ENCODE measurements at places on chromosomes 13 and 19.
A peak's percentile ranks its signal among the peaks of the same experiment; 100 is the strongest.

DNA sequence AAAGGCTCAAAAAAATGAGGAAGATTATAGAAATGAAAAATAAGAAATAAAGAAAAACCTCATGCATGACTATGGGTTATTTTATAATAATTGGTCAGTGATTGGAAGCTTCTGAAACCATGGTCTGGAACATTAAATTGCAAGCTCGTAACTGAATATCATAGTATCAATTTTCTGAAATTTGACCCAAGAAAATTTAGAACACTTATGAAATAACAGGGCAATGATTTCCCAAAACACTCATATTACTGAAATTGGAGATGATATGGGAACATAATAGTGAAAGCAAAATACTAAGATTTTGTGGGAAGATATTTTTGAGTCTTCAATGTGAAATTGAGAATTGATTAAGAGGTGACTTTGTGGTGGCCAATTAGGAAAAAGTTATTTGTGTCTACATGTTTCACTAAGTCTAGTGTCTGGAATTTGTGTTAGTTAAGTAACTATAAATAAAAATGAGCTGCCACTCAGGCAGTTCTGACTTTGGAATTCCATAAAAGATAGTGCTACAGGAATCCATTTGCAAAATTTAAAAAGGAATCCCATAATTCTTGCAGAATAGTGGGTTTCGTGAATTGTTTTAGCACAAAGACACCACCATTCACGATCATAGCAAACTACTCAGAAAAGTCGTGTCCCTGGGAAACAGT lies 603.0 kb downstream of the LMO7 start:
- no peak for DNase-seq

DNA sequence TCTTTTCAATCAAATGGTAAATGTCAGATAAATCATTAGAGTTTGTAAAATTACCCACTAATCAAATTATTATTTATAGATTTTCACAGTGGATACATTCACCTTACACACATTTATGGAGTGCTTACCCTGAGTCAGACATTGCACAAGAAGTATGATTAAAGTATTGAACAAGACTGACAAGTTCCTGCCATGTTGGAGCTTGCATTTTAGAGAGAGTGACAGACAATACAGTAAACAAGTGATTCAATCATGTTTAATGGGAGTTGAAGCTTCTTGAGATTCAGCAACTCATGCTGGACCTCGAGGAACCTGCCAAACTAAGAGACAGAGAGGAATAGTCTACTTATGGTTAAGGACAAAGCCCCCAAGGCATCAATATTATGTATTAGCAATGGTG lies 487.8 kb downstream of the PCDH17 start:
- no peak for DNase-seq

DNA sequence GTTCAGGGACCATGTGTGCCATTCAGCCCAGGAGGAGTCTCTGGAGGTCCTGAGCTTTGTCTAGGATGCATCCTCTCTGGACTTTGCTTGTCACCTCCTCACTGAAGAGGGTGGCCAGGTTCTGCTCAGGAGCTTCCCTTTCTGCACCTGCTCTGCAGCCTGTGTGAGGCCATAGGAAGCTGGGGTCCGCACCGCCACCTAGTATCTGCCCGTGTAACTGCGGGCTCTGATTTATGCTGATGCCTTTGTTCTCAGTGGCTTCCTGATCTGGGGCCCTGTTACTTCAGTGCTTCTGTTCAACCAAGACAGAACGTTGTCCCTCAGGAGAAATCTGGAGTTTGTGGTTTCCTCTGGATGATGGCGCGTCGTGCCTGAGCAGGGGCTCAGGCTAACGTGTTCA lies 15.5 kb downstream of the ZNF610 start:
- DNase-seq: peak; percentile 58

DNA sequence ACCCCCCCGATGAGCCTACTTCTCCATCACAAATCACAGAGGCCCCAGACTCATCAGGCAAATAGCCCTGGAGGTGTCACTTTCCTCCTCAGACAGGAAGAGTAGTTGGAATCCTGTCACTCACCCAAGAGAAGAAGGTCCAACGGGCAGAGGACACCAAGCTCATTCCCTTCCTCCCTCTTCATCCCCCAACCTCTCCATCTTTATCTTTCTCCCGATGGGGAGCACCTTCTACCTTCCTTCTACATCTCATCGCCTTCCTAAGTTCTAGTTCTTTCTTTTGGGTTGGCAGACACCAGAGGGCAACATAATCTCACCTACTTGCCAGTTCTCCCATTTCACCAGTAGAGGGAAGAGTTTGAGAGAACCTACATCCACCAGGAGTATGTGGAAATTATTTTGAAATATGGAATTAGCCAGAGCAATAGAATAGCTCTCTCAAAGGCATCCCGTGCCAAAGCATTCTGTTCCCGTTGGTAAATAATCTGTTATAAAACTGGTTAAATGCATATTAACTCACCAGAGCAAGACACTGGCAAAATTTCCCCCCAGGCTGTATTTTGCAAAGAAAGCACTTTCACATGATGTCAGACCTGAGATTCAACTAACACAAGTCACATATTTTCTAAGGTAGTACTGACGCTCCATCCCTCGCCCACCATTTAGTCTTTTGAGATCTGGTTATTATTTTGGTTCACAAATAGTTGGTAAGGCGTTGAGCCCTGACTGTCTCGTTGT lies 55.0 kb downstream of the ZIC5 start:
- DNase-seq: peak; percentile 89

- peak; percentile 70 for DNase-seq
Measured at GRCh38 chr19:18775586-18776287, 15.4 kb downstream of the COMP start.

GRCh38 chr19:33302974-33303790 lies 848 bp upstream of the CEBPA start:
- peak; percentile 89 for DNase-seq

- DNase-seq: peak; percentile 26
Measured at GRCh38 chr13:114148521-114148855, 16.1 kb upstream of the RASA3 start.

DNA sequence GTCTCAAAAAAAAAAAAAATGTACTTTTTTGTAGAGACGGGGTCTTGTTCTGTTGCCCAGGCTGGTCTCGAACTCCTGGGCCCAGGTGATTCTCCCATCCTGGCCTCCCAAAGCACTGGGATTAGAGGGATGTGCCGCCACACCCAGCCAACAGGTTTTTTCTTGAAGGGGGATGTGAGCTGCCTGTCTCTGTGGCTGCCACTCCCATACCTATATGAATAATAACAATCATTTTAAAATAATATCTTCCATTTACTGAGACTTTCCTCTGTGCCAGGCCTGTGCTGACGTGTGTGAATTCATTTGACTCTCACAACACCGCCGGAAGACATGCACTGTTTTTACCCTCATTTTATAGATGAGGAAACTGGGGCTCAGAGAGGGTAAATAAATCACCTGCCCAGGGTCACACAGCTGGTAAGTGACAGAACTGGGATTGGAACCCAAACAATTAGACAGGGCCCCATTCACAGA lies 7.2 kb upstream of the BCL3 start:
- DNase-seq: no peak

- no peak for DNase-seq
Measured at GRCh38 chr13:91459485-91459884, 61.1 kb downstream of the GPC5 start.

- DNase-seq: peak; percentile 33
Measured at GRCh38 chr19:14477418-14478112, 2.4 kb upstream of the PTGER1 start.

GRCh38 chr13:66353664-66354063 lies 876.5 kb downstream of the PCDH9 start:
- DNase-seq: no peak

DNA sequence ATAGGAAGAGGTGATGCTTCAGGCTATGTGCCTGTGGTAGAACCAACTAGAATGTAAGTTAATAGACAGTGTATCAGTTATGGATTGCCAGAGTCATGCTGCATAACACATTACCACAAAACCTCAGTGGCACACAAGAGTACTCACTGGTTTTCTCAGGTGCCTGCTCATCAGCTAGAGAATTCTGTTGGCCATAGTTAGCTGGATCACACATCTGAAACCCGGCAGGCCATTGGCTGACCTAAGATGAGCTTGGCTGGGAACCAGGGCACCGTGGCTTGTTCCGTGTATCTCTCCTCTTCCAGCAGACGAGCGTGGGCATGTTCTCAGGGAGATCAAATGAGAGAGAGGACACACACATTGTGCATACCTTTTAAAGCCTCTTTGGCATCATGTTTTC lies 76.7 kb downstream of the TEX26 start:
- DNase-seq: no peak

DNA sequence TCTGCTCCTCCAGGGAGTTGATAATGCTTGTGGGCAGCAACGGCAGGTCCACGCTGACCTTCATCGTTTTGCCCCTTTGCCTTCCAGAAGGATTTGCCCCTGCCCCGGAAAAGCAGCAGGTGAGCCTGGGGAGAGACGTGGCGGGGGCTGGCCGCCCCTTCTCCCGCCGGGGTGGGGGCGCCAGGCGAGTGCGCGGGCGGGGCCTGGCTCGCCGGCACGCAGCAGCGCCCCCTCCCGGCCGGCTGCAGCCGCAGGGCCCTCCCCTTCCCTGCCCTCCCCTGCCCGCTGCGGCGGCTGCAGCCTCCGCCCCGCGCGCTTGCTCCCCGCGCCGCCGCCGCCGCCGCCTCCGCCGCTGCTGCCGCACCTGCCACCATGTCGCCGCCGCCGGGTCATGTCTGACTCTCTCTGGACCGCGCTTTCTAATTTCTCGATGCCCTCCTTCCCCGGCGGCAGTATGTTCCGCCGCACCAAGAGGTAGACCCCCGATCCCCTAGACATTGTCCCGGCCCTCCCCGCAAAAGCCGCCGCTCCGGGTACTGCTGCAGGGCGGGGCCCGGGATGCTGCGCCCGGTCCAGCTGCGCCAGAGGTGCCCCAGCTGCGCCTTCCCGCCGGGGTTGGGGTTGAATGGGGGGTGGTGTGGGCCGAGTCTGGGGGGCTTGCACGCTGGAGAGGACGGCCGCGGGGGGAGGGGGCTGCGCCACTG lies at the start of gene MAST1:
Gene MAST1, plus strand, starts transcription at position 334 of the 704 bp plus-strand sequence. Its CDS starts 58 bp downstream, at position 392.
- peak; percentile 97 for DNase-seq

DNA sequence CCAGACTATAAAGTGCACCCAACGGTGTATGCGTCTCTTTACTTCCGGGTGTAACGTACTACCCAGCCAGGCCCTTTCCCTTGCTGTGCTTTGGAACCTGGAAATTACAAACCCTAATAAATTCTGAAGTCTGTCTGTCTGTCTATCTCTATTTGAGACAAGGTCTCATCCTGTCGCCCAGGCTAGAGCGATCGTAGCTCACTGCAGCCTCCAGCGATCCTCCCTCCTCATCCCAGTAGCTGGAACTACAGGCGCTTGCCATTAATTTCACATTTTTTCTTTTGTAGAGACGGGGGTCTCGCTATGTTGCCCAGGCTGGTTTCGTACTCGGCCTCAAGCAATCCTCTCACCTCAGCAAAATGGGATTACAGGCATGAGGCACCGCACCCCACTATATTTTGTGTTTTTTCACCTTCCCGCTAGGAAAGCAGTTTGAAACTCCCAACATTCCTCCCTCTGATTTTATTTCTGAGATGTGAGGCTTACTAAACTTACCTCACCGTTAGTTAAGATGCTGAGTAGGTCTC lies 469 bp upstream of the RNF6 start:
- DNase-seq: no peak

DNA sequence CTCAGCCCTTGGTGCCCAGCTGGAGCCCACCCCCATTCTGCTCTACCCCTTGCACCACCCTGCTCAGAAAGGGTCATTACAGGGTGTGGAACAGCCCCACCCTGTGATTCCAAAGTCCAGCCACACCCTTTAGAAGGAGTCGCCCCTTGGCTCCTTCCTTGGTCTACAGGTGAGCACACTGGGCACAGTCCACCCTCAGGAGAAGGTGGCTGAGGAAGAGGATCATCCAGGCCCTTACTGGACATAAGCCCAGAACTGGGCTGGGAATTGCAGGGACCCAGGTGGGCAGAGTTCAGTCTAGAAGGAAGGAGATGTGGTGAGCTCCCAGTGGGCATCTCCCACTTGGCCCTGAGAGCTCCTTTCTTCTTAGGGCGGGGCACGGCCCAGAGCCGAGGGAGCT lies 8.6 kb downstream of the SLC46A3 start:
- DNase-seq: no peak

DNA sequence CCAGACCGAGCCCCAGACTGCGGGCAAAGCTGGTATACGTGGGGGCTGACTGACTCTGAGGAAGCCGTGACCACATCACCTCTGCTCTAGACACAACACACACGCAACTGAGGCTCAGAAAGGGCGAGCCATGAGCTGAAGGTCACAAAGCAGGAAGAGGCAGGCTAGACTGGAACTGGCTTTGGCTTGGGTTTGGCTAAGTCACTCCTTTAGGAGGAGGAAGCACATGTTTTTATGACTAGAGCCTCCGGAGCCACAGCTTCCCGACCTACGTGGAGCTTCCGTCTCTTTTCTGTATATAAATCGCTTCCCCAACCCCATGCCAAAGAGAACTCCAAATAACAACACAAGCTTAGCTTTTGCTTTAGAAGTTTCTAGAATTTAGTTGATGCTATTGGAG lies 48.0 kb downstream of the RFX2 start:
- peak; percentile 22 for DNase-seq

DNA sequence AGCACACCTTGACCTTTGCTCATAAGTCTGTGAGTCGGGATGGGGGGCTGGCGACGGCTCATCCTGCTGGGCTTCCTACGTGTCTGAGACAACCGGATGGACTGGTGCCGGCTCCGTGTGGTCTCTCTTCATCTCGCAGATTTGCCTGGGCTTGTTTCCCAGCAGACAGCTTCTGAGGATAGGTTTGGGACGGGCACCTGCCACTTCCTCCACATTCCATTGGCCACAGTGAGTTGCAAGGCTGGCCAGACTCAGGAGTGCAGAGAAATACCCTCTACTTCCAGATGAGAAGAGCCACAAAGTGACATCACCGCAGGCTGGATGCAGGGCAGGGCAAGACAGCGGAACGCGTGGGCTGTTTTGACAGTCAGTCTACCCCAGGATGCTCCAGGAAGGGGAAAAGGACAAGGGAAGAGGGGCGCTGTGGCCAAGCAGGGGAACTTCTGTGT lies 48.1 kb downstream of the IRS2 start:
- no peak for DNase-seq

DNA sequence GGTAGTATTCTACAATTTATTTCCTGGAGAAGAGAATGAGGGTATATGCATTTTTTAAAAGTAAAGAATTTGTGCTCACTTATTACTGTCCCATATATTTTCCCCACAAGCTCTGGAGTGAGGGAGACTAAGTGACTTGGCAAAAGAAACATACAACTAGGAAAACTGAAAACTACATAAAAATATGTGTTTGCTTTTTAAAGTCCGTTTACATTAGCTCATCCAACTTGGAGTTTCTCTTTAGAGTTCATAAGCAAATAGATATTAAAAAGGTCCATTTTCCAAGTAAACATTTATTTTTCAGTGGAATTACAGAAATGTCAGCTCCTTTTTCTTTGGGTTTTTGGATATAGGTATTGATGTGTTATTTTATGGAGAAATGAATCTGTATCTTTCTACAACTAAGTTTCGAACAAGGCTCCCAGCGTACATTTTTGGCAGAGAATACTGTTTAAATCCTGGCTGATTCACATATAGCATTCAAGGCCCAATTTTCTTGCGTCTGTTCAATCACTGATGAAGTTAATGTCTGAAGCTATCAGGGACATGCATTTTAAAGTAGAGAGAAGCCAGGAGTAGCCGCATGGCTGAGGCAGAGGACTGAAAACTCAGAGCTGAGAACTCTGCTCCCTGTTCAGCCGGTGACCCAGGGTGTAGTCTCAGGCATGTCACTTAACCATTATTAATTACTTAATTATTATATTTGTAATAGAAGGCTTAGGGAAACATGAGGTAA lies 729.4 kb downstream of the EFNB2 start:
- DNase-seq: no peak

GRCh38 chr19:5682107-5682482 lies 1.3 kb downstream of the HSD11B1L start:
- no peak for DNase-seq

GRCh38 chr19:45528744-45529419 lies 21.6 kb downstream of the VASP start:
- peak; percentile 95 for DNase-seq

All from H7 (cell line).